SJSA1 (cell line): ENCODE measurements at places on chromosomes 11 and 22.

- DNase-seq: peak; percentile 70
Measured at GRCh38 chr22:40310768-40311120, 35.6 kb upstream of the ADSL start.

DNA sequence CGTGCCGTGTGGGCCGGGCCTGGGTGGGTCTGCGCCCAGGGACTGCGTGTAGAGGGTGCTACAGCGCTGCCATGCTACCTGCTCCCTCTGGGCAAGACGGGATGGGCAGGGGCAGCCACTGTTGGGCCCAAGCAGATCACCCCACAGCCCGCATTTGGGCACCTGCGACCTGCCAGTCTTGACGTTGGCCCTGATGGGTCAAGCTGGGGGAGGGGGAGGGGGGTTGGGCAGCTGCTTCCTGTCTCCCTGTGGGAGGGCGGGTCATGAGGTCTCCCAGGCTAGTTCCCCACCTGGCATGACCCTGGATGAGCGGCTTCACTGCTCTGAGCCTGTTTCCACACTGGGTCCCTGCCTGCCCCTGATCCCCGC, 2.8 kb upstream of the RPS19BP1 start:
- no peak for DNase-seq

GRCh38 chr11:96614846-96615245, 225.0 kb downstream of the JRKL start:
- DNase-seq: no peak

- no peak for DNase-seq
Measured at GRCh38 chr11:112249871-112250610, 10.6 kb downstream of the PLET1 start.

DNA sequence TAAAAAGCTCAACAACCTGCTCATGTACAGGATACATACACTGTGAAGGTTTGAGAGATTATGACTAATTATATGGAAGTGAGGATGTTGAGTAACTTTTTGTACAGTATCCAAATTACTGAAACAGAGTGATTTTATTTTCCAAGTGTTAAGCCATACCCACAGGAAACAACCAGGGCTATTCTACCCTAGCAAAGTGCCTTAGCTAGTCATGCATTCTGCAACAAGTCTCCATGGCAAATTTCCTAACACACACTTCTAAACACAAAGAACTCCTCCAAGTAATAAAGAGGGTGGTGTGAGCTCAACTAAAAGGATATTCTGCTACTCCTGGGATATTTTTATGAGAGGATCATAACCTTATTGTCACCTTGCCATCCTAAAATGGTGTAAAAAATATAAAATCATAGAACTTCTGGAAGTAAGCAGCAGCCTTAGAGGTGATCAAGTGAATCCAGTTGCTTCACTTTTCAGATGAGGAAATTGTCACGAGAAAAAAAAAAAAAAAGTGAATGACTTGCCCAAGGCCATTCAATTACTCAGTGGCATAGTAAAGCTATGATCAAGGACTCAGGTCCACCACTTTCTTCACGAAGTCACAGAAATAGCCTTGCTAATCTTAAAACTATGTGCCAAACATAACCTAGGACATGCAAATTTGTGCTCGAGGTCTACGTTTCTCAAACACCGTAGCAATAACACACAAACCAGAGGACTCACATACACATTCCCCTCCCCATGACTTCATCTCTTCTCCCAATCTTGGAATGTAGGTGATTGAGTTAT, 4.2 kb downstream of the LGR4 start:
- DNase-seq: no peak

DNA sequence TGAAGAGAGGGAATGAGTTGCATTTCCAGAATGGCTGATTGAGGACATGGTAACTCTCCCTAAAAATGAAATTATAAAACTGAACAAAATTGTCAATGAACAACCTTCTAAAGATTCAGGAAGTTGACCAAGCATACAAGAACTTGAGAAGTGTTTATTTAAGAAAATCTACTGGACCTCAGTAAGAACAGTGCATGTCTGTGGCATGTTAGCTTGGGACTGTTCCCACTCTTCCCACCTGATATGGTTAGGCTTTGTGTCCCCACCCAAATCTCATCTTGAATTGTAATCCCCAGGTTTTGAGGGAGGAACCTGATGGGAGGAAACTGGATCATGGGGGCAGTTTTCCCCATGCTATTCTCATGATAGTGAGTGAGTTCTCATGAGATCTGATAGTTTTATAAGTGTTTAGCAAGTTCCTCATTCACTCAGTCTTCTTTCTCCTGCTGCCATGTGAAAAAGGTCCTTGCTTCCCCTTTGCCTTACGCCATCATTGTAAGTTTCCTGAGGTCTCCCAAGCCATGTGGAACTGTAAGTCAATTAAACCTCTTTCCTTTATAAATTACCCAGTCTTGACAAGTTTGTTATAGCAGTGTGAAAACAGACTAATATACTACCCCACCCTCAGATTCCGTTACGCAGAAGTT, 15.4 kb downstream of the MS4A13 start:
- DNase-seq: no peak

DNA sequence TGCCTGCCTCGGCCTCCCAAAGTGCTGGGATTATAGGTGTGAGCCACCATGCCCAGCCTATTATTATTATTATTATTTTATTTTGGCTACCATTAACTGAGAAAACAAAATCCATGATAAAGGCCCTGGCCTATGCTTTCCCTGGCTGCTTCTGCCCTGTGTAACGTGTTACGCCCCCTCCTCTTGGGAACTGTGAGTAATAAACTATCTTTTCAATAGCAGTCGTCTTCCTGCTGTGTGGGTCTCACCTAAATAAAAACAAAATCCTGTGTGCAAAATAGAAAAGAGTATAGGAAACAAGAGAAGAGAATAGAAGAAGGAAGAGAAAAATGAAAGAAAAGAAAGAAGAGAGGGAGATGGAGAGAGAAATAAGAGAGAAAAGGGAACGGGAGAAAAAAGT, 237.0 kb downstream of the MIAT start:
- DNase-seq: no peak

DNA sequence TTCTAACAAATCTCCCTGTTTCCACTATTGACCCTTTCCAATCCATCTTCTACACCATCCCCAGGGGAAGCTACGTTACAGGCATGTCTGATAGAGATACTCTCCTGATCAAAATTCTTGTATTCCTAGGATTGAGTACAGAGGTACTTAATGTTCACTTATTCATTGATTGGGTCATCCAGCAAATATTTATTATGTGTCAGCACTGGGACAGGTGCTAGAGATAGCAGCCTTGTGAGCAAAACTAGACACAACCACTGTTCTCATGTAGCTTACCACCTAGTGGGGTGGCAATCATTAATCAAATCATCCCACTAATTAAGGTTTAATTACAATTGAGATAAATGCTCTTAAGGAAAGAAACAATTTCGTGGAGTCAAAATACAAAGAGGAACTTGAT, 9.4 kb upstream of the RTCB start:
- no peak for DNase-seq

GRCh38 chr11:61124574-61125309, 22.5 kb downstream of the CD5 start:
- no peak for DNase-seq

- no peak for DNase-seq
Measured at GRCh38 chr11:70742553-70743291, 344.4 kb downstream of the CTTN start.

DNA sequence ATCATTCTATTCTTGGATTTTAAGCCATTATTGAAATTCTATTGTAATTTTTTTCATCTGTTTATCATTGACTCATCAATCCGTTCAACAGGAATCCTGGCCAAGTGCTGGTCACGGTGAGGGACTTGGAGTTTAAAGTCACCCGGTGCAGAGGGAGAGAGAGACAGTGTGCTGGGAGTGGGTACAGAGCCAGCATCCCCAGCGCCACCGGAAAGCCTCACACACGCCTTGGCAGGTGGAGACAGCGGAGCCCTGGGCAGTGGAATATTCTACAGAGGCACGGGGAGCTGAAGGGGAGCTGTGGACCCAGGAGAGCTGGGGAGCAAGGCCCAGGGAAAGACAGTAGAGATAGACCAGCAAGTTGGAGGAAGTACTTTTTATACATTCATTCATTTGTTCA, 787.6 kb downstream of the BRD1 start:
- no peak for DNase-seq

GRCh38 chr11:2899080-2899783, 13.7 kb upstream of the CDKN1C start:
- no peak for DNase-seq

GRCh38 chr11:846496-847098, 3.9 kb downstream of the TSPAN4 start:
- DNase-seq: no peak

- DNase-seq: no peak
Measured at GRCh38 chr11:26194881-26195280, 137.0 kb upstream of the ANO3 start.

GRCh38 chr11:73388265-73389133, 12.3 kb downstream of the RELT start:
- no peak for DNase-seq

- no peak for DNase-seq
Measured at GRCh38 chr22:45968003-45968650, 8.8 kb downstream of the WNT7B start.

DNA sequence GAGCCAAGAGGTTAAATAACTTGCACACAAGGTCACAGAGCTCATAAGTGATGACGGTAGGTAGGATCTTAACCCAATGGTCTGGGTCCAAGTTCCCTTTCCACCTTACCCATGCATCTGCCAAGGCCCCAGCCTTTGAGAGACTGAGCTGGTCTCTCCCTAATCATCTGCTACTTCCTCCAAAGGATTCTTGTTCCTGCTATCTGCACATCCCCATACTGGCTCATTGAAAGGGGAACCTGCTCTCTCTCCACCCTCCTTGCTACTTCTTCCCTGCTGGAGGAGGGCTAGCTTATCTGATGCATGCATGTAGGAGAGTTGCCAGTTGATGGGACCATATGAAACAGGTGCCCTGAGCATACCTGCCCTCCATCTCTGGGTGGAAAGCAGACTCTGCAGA, 47.7 kb downstream of the COMMD9 start:
- no peak for DNase-seq

GRCh38 chr11:68904248-68904847, 657 bp downstream of the IGHMBP2 start:
- no peak for DNase-seq

DNA sequence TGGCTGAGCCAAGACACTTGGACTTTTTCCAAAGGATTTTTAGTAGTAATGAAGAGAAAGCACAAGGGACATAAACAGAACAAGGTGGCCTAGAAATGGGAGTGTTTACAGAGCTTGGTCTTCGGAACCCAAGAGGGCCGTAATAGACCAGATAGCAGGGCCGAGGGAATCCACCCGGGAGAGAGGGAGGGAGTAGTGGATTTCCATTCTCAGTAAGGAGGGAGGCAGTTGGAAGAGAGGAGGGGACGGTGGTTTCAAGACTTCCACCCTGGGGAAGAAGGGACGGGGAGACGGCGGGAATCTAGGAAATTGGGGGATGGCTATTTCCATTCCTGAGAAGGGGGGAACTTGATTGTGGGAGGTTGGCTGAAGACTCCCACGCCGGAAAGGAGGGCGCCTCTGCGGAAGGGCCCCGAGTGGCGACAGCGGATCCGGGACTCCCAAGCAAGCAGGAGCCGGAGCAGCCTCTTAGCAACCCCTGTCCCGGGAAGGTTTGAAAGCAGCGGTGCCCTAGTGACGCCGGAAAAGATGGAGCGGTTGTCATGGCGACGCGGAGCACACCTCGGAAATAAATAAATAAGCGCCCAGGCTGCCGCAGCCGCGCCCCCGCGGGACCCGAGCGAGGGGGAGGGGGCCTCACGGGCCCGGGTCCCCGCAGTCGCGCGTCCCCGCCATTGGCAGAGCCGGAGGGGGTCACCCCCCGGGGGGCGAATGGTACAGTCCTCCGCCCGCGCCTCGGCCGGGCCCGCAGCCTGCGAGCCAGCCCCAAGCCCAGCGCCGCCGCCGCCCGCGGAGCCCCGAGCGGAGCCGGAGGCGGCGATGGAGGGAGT, 31.6 kb downstream of the EIF3F start:
- DNase-seq: peak; percentile 57

DNA sequence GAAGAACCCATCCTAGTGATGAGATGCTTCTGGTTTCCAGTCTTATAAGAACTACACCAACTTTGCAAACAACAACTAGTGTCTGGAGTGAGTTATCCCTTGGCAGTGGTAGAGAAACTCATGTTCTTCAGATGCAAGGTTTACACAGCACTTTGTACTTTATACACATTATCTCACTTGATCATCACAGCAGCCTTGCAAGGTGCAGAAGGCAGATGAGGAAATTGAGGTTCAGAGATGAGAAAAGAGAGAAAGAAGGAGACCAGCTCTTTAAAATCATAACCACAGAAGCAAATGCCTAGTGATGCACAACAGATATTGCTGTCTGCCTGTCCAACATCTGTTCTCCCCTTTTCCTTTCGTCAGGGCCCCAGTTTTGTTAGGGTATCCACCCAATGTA, 16.7 kb upstream of the CD44 start:
- DNase-seq: no peak

- DNase-seq: no peak
Measured at GRCh38 chr22:40838486-40838885, 18.0 kb downstream of the ST13 start.

- DNase-seq: peak; percentile 16
Measured at GRCh38 chr11:35304386-35304775, 115.0 kb downstream of the SLC1A2 start.

- DNase-seq: no peak
Measured at GRCh38 chr11:60647087-60647486, 52.3 kb upstream of the MS4A8 start.

GRCh38 chr11:126585774-126586491, 230.4 kb downstream of the ST3GAL4 start:
- peak; percentile 51 for DNase-seq

- DNase-seq: no peak
Measured at GRCh38 chr22:37240941-37241320, 3.1 kb downstream of the RAC2 start.

DNA sequence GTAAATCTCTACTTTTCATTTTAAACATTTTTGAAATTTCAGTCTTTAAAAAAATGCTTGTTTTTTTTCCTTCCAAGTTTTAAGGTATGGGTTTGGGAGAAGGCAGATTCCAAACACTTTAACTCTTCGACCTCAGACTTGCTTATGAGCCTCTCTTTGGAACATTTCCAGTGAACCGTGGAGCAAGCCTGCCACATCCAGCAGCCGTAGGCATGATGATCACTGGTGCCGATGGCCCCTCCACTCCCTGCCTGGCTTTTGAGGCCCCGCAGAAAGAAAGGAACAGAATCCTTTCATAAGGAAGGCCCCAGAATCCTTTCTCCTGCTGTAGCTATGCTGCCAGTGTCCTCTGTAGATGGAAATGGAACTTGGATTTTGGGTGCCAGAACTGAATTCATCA, 50.7 kb downstream of the BMAL1 start:
- no peak for DNase-seq

DNA sequence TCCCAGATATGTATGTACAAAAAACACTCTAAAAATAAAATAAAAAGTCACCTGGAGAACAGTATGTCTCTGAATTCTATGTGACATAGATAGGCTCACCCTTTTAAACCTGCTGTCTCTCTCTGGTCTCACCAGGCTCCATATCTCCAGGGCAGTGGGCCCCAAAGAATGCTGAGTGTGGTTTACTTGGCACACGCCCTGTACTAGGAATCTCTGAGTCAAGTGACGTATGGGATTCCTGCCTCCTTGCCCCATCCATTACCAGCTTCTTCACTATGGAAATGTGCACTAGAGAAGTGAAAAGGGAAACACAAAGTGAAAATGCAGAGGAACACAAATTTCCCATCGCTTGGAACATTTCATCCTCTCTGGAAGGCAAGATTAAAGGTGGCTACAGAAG, 722.2 kb upstream of the TENM4 start:
- DNase-seq: no peak

GRCh38 chr11:70532731-70533130, 134.4 kb downstream of the CTTN start:
- DNase-seq: no peak

- DNase-seq: no peak
Measured at GRCh38 chr11:70570693-70571395, 172.5 kb downstream of the CTTN start.
